Body of pancreas (tissue), 4 donors: ENCODE measurements at places on chromosomes 6 and 20.

GRCh38 chr20:7985916-7986315 is 33.6 kb downstream of the TMX4 start:
- DNase-seq, result no peak

- no peak for DNase-seq
Measured at GRCh38 chr6:126805861-126806260, 312.6 kb upstream of the RSPO3 start.

GRCh38 chr6:163878698-163879097 is 464.2 kb downstream of the QKI start:
- DNase-seq, result no peak

GRCh38 chr6:81875782-81876293 is 123.4 kb upstream of the TENT5A start:
- DNase-seq, result no peak

DNA sequence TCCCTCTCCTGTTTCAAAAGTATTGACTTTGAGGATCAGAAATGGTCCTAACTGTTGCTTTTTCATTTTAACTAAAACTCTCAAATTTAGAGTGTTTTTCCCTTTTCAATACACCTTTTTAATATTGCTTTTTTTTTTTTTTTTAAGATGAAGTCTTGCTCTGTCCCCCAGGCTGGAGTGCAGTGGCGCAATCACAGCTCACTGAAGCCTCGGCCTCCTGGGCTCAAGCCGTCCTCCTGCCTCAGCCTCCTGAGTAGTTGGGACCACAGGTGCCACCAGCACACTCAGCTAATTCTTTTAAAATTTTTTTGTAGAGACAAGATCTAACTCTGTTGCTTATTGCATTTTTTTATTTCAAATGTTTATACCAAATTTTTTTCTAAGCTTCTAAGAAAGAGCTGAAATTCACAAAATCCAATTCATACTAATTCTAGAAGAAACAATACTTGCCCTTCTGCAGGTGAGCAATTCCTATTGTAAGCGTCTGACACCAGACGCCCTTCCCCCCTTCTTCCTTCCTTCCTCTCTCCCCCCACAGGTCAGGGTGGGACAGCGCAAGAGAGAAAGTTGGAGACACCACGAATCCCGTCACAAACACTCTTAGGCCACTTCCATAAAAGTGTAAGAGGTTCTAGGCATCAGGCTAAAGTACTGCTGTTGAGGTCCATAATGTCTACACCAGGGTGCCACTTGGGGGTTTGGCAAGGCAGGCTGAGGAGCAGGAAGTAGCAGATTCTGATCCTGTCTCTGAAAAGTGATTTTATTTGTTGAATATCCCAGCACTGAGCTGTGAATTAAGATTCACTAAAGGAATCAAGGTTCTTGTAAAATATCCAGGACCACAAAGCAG is 12.8 kb downstream of the DLL1 start:
- no peak for DNase-seq

- DNase-seq, result no peak
Measured at GRCh38 chr20:57069442-57069841, 197.0 kb downstream of the BMP7 start.

DNA sequence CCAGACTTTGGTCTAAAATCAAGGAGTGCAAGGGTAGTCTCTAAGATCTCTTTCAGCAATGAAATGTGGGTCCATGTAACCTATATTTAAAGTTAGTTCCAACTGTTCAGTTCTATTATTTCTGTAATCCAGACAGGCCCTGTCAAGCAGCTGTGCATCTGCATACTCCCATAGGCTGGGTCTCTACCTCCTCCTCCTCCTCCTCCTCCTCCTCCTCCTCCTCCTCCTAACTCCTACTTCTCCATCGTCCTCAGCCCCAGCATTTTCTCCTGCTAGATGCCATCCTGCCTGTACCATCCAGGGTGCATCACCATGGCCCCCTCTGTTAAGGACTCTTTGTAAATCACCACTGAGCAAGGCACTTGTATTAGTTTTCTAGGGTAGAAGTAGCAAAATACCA is 52.4 kb upstream of the TPD52L1 start:
- no peak for DNase-seq

- no peak for DNase-seq
Measured at GRCh38 chr6:138454981-138455706, 44.1 kb downstream of the NHSL1 start.

GRCh38 chr6:106133040-106133439 is 46.9 kb downstream of the PRDM1 start:
- DNase-seq, result no peak

DNA sequence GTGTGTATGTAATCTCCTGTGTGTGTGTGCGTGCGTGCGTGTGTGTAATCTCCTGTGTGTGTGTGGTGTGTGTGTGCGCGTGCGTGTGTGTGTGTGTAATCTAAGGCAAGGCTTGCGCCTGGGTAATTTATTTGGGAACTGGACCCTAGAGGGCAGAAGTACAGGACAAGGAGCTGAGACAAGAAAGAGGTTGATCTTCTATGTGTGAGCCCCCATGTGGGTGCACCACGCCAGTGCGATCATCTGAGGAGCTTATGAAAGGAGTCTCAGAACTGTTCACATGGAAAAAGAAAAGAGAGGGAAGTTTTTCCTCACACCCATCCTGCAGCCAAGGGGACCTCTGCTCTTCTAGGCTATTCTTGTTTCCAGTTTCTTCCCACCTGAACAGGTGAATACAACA is 220.1 kb upstream of the GGTLC1 start:
- no peak for DNase-seq

- DNase-seq, result no peak
Measured at GRCh38 chr20:31488115-31488514, 13.0 kb downstream of the REM1 start.

DNA sequence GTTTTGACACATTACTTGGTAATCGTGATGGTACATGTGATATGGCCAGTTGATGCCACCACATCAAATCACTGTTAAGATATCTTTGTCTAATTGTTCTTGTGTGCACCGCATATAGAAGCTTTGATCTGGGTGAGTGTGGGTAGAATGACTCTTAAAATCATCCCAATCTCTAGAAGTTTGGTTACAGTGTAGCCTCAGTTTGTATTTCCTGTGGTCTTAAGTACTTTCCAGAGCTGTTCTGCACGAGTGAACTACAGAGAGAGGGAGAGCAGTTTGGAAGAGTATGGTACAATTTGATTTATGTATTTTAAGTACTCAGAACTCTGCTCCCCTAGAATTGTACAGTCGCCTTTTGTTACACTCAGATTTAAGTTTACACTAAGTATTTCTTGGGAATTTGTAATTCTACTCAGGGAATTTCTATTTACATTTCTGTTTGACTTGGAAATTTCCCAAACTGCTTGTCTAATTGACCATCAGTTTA is 37.5 kb downstream of the SNX9 start:
- DNase-seq, result no peak

- DNase-seq, result no peak
Measured at GRCh38 chr6:138129190-138129589, 22.0 kb upstream of the PERP start.

GRCh38 chr20:38242848-38243708 is 17.5 kb downstream of the KIAA1755 start:
- no peak for DNase-seq

DNA sequence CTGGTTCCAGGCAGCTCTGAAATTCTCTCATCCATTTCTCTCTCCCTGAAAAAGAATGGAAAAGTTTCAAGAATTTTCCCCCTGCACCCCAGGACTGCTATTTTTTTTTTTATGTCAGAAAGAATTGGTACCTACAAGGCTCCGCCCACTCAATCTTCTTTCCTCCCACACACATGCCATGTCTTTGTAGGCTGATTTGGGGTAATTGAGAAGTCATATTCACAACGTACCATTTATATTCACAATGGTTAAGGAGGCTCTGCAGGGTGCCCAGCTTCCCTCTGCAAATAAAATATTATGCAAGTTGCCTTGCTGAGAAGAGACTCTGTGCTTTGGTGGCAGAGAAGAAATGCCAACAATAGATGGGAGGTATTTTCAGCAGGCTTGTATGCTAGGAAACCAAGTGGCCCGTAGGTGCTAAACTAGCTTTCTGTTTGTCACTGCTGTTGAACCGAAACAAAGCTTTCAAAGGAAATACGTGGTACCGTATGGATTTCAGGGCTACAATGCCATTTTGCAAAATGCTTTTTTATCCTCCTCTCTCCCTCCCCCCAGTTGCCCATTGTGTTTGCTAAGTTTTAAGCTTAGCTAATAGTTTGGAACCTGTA is 150.0 kb downstream of the PHACTR1 start:
- no peak for DNase-seq

DNA sequence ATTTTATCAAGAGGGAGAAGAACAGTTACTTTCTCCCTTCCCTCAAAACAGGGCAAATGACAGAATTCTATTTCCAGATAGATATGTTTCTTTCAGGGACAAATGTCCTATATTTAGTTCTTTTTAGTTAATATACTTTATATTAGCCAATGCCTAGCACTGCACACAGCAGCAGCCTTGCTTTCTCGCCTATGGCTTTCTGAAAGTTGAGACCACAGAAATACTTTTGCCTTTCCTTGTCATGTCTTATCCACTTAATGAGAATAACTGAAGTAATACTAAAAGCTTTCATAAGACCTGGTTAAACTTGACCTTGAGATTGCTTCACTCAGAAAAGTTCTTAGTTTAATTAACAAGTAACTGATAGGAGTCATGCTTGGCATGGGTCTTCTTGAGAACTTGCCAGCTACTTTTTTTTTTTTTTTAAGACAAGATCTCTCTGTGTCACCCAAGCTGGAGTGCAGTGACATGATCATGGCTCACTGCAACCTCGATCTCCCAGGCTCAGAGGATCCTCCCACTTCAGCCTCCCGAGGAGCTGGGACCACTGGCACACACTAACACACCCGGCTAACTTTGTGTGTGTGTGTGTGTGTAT is 159.3 kb downstream of the CDKAL1 start:
- DNase-seq, result no peak

DNA sequence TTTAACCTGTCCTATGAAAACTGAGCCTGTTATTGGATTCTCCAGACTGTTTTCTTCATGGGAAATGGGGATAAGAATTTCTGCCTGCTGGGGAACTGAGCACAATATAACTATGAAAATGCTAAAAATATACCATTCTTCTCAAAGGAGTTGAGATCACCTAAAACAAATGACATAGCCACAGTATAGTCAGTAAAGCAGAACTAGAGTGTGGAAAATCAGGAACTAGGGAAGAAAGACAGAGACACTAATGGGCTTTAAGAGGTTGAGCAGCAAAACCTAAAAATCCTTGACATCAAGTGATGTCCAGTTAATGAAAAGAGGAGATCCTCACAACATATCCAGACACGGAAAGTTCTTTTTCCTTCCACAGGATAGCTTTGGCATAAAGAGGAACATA is 215.7 kb upstream of the CST7 start:
- no peak for DNase-seq

DNA sequence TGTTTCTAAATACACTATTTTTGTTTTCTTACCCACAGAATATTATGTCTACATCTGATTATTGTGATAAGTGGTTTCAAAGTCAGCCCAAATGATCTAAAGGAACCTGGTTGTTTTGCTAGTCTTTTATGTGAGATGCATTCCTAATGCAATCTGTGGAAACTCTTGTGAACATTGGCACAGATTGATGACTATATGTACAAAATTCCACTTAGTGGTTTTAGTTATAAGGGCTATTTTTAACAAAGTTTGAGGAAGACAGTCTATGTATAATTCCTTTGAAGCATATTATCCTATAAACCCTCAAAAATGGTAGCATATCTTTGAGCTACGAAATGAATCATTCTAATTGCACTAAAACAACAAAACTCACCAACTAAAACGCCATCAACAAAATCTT is 140.9 kb downstream of the GRIK2 start:
- DNase-seq, result no peak

- no peak for DNase-seq
Measured at GRCh38 chr6:150026976-150027805, 1.9 kb upstream of the RAET1L start.

GRCh38 chr6:135880066-135880972 is 28.8 kb downstream of the PDE7B start:
- DNase-seq, result no peak

DNA sequence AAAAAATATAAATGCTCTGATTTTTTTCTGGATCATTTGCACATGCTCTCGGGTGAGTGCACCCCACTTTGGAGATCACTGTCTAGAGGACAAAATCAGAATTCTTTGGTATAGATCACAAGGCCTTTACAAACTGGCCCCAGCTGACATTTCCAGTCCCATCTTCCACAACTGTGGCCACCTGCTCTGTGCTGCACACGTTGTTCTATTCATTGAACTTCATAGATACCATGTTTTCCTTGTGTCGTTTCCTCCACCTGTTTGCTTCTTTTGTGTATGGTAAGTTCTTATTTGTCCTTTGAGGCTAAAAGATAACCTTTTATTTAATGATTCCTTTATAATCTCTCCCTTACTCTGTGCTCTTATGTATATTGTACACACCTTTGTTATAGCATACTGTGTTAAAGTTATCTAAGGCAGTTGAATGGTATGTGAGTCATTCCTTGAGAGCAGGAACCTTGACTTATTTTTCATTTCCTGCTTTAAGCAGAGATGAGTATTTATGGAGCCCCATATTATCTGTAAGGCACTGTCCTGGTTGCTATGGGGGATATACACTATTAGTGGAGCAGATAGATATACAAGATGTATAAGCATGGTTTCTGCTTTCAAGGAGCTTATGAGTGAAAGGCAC is 12.0 kb upstream of the SLC17A5 start:
- DNase-seq, result no peak

DNA sequence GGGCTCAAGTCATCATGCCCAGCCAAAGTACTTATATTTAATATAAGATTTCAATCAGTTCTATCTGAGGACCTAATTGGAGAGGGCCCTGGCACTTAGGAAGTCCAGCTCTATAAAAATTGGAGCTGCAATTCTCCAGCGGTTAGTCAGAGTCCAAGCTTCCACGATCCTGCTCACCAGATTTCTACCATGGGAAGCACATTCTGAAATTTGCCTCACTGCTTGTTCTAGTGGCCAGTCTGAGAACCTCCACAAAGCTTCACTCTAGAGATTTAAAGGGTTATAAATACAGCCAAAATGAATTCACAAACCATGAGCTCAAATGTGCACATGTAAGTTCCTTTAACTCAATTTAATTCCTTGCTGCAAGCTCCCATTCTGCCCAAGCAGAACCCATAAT is 33.5 kb downstream of the PNLDC1 start:
- DNase-seq, result no peak

DNA sequence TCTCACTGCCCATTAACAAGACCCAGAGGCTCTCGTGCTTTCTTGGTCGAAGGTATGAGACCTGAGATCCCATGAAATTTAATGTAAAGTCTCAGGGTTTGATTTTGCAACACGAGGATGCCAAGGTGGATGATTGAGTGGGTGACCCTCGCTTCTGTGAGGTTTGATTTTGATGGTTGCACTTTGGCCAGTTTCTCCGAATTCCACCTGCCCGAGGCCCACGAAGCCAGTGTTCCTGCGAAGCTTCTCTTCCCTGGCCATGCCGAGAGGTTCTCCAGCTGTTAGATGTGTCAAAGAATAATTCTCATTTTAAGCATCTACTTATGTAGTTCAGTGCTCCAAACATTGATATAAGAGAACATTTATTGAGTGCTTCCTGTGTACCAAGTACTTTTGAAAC is at the start of gene KIF25:
Gene KIF25 (plus strand): TSS at position 30 of the 400 bp plus-strand sequence. CDS start 31,915 bp downstream, outside the sequence.
- no peak for DNase-seq

DNA sequence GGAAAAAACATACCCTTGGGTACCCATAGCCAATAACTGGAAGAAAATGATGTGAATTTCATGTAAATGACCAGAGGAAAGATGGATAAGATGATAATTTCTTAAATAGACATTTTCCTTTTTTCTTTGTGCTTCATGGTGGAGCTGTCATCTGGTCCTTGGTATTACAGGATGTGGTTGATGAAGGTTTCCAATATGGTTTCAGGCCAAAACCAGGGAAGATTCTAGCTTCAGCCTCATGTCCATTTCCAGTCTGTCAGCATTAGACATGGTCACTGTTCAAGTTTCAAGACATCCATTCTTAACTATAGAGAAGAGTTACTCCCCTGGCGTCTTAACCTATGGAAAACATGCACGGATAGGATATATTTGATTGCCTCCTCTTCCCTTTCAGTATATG is 63.6 kb downstream of the SSR1 start:
- no peak for DNase-seq
